ENCODE measurements at places on chromosomes 3 and 15. TPM values are rescaled to one million over a fixed set of nuclear protein-coding genes. Genes with fewer than 3 reads are reported as not detected.

DNA sequence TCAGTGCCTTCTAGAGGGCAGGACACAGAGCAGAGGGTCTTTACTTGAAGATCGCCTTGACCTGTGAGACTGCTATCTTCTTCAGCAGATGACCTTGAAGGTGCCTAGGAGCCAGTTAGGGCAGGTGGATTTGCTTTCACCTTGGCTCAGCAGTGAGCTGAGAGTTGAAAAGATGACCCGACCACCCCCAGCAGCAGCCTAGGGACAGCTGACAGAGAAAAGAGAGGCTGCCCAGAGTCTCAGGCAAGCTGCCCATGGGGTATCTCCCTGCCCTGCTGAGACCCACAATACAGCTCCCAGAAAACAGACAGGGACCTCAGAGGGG lies 453 bp upstream of the LTF start:
- DNase-seq: no peak

The OIP5 gene
- polyA plus RNA-seq: 44.8 TPM

GRCh38 chr3:23546181-23546580 lies 259.6 kb upstream of the UBE2E1 start:
- no peak for DNase-seq

GRCh38 chr3:115804713-115805119 lies 181.4 kb downstream of the GAP43 start:
- no peak for DNase-seq

The SCN5A gene
- polyA plus RNA-seq: 0.73 TPM

GRCh38 chr3:70342149-70342548 lies 29.7 kb upstream of the MDFIC2 start:
- DNase-seq: no peak

- DNase-seq: no peak
Measured at GRCh38 chr15:100918690-100919480, at the start of gene LRRK1. Gene LRRK1, plus strand, starts transcription at chr15:100919357. Its CDS starts 5,276 bp downstream, at chr15:100924633.

DNA sequence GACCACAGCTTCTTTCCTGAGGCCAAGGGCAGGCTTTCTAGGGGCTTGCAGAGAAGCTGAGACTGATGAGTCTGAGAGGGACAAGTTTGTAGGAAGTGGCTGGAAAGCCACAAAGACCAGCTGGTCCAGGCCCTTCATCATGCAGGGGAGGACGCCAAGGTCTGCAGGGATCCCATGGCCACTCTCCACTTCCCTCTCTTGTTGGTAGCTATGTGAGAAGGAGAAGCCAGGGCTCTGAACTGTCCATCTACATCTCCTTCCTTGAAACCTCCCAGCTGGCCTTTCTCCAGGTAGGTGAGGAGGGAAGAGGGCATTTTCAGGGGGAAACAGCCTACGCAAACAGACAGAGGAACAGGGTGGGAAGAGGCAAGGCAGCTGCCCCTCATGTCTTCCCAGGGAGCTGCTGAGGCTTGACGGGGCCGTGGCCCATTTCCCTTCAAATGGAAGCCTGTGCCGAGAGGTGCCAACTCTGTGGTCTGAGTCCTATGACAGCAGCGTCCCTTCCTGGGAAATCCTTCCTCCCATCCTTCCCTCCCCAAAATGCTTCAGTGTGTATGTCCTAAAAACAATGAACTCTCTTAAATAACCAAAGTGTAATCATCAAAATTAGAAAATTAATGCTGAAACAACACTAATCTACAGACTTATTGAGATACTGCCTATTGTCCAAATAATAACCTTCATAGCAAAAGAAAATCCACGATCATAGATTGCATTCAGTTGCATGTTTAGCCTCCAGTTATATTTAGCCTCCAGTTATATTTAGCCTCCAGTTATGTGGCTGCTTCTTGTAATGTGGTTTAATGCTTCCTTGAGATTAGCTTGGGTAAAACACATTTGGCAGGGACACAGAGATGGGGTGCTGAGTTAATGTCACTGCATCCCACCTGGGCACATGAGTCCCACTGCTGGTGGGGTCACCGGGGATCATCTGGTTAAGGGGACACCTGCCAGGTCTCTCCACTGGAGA lies 36.0 kb downstream of the GNB5 start:
- peak; percentile 10 for DNase-seq

DNA sequence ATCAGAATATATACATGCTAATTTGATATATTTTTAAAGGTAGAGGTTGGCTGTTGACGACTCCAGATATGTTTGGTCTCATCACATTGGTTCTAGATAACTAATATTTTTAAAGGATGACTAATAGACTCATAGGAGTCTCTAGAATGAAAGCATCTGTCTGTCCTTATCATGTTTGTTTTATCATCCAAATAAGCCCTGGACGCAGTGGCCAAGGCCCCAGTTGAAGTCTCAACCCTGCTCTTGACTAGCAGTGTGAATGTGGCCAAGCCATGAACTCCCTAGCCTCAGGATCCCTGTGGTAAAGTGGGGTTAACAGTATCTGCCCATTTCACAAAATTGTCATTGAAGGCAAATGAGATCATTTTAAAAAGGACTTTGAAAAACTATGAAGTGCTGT lies 53.6 kb downstream of the ABHD2 start:
- DNase-seq: no peak

DNA sequence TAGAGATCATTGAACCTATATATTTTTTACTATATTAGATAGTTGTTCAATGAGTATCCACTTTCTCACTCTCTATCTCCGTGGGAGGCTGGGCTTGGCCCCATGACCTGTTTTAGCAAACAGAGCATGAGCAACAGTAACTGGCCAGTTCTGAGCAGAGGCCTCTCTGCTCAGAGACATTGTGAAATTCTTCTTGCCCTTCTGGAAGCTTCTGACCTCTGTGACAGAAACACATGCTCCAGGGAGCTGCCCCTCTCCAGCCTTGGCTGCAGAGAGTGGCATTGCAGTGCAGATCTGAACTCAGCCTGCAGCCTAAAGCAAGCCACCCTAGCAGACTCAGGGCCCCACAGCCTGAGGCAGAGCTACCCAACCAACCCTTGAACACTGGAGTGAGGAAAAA lies 20.5 kb downstream of the FAM240A start:
- DNase-seq: no peak

The TMEM158 gene
- polyA plus RNA-seq: 5.9 TPM

DNA sequence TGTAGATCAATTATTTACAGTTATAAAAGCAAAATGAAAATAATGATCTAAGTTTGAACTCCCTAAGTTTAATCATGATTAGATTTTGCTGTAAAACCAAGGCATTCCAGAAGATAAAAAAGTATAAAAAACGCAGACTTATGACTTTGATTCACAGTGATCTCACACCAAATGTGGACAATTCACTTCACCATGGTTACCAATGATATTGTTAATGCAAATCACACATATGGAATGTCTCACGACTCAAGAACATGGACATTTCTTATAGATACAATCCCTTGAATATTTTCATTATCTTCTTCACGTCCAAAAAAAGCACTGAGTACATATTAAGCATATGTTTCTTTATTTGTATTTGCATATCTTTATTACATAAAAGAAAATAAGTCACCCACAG lies 1054.2 kb downstream of the NAALADL2 start:
- no peak for DNase-seq

- DNase-seq: no peak
Measured at GRCh38 chr15:94252906-94253491, 21.6 kb downstream of the MCTP2 start.

GRCh38 chr15:89364741-89365450 lies 30.3 kb upstream of the POLG start:
- no peak for DNase-seq

DNA sequence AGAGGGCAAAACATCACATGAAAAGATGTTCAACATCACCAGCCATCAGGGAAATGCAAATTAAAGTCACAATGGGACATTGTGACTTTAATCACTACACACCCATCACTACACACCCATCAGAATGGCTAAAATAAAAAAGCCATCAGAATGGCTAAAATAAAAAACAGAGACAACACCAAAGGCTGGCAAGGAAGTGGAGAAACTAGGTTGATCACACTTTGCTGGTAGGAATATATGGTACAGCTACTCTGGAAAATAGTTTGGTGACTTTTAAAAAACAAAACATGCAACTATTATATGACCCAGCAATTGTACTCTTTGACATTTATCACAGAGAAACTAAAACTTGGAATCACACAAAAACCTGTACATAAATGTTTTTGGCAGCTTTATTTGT lies 15.1 kb upstream of the ABHD5 start:
- no peak for DNase-seq

- DNase-seq: no peak
Measured at GRCh38 chr15:99906793-99907192, 173.6 kb upstream of the LYSMD4 start.

The GTF2A2 gene
- polyA plus RNA-seq: 579 TPM

The SEMA3G gene
- polyA plus RNA-seq: 3.1 TPM

GRCh38 chr3:151278230-151278629 lies at the start of gene P2RY14:
Gene P2RY14, minus strand, starts transcription at chr3:151278542. Its CDS starts 64,226 bp downstream, at chr3:151214316.
- no peak for DNase-seq

- DNase-seq: no peak
Measured at GRCh38 chr15:27336676-27337075, 365.7 kb downstream of the GABRG3 start.

The MESP2 gene
- 1.3 TPM for polyA plus RNA-seq

The TIPARP gene
- 115 TPM for polyA plus RNA-seq

The PLSCR2 gene
- 34.8 TPM for polyA plus RNA-seq

The ZNF660 gene
- polyA plus RNA-seq: 4.1 TPM
